ENCODE measurements at places on chromosomes 5 and 9.

GRCh38 chr9:95147452-95148207 lies 169.9 kb downstream of the FANCC start:
- no peak for DNase-seq

GRCh38 chr5:151023651-151024050 lies 3.3 kb downstream of the GPX3 start:
- DNase-seq: peak; percentile 25

DNA sequence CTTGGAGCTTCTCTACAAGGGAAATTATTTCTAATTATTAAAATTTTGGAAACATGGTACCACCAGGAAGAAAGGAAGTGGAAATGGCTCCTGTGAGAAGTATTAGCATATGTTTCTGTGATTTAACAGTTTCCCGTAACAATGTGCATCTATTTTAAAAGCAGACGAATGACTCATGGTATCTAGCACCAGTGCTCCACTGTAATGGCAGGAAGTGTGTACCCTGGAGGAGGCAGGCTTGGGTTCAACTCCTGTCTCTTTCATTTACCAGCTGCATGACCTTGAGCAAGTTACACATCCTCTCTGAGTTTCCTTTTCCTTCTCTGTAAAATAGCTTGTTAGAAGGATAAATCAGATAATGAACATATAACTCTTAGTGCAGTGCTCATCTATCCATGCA lies 41.0 kb upstream of the ANGPTL2 start:
- peak; percentile 51 for DNase-seq

GRCh38 chr5:14373685-14374084 lies 207.9 kb upstream of the OTULINL start:
- DNase-seq: no peak

DNA sequence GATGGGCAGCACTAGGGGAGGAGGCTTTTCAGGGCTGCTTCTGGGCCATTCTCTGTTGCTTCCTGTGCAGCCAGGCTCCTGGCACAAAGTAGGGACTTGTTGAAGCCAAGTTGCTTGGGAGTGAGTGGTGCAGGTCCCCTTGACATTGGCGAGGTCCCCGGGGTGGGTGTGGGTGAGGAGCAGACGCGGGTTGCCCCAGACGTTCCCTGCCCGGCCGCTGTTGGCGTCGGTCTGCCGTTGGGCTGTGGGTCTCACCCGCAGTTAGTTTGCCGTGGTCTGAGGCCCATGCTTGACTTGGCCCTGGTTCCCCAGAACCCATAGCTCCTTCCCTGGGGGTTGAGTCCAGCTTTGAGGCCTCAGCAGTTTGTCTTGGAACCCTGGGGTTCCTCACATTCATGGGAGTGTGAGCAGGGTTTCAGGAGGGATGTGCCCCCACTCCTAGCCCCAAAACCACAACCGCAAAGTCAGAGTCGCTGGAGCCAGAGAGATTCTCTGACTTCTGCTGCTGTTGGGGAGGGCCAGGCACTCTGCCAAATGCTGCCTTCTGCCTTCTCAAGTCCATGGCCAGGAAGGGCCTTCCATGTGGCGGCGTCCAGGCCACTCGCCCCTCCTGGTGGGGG lies 77.5 kb downstream of the RXRA start:
- DNase-seq: peak; percentile 60

GRCh38 chr5:55037046-55037771 lies 13.2 kb downstream of the GZMK start:
- DNase-seq: no peak

DNA sequence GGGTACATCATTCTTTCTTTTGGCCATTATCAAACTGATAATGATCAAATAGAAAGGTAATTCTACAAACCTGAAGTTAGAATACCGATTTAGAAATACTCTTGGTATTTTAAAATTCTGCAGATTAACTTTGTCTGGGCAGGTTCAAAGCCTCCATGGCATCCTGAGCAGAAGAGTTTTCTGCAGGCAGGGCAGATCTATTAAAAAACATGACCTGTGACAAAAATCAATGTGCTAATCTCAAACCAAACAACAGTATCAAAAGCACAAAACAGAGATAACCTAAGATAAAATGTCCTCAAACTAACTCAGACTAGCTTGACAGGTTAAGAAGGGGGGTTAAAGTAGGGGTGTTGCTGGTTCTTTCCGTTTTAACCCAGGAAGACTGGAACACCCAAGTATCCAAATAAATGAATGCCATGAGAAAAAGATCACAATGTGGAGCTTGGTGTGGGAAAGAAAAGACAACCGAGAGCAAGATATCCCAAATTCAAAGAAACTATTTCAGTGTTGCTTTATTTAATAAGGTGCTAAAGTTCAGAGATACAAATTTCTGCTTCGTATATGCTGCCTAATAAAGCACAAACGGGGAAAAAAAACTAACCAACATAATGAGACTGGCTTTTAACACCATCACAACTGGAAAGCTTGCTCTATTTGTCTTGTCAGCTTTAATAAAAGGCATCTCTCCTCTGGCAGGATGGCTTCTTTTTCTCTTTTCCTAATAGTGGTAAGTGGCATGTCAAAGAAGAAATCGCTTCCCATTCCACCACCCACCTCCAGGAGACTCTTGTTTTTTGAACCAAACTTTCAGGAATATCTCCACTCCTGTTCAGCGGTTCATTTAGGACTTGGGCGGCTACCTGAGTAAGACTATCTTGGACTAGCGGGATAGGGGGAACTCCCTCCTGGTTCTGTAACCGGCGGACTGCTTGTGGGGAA lies 2.3 kb downstream of the EFNA5 start:
- DNase-seq: peak; percentile 5

DNA sequence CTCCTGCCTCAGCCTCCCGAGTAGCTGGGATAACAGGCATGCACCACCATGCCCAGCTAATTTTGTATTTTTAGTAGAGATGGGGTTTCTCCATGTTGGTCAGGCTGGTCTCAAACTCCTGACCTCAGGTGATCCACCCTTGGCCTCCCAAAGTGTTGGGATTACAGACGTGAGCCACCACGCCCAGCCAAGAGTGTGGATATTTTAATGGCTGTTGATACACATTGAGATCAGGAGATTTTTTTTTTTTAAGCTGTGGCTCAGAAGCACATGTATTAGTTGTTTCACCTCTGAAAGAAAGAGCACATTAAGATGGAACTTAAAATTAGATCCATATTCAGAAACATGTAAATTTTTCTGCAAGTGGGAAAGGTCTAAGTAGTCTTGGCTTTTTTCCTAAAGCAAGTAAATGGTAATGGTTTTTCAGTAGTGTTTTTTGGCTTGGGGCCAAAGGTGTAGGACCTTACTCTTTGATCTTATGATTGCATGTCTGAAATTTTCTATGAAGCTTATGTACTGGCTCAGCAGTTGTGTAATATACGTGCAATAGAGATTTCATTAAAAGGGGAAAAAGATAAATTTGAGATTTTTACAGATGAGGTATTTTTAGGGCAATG lies 9.9 kb downstream of the RBM27 start:
- no peak for DNase-seq

GRCh38 chr5:10601246-10602030 lies 37.6 kb downstream of the ANKRD33B start:
- DNase-seq: peak; percentile 92

GRCh38 chr9:101326035-101326434 lies 58.8 kb downstream of the BAAT start:
- no peak for DNase-seq

DNA sequence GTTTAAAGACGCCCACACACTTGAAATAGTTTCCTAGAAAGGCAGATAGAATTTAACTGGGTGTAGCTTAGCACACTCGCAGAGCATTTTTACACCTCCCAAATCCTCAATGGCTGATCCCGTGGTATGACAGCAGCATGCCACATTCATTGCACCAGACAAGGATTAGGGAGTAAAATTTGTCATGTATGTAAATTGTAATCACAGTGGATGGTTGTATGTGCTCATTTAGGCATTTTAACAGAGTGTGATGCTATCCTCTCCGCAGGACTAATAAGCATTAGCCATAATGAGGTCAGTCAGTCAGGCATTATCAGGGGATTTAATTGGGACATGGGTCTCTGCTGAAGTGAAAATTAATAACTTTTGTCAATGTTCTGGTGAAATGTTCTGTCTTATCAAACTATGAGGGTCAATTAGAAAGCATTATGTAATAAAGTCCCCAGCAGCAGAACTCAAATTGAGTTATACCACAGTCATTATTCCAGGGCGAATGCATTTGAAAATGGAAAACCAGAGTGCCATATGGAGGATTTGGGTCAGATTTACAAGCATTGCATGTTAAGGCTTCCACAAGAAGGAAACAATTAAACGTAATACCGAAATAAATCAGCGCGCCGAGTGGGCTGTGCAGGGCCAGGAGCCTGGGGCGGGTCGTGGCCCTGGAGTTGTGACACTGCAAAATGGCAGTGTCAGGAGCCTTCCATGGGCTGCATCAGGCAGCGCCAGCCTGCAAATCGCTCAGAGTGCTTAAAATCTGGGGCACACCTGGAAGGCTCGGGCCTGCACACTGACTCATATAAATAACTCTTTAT lies 602.2 kb downstream of the BNC2 start:
- DNase-seq: no peak

DNA sequence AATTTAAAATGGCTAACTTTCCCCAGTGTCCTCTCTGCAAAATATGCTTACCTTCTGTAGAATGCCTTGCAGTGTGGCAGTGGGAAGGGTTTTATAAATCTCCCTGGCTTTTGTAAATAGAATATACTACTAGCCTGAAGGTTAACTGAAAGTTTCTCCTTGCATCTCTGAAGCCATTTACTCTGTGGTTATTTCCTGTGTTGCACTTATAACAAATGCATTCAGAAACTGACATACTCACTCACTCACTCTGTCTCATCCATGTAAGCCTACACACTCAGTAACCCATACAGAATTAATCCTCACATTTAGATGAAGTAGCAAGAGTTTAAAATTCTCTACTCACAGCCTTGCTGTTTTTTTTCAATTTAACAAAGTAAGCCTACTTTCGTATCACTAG lies 87.1 kb upstream of the SH3GL2 start:
- DNase-seq: no peak
